ENCODE measurements at places on chromosomes 1 and 21.

- no peak for DNase-seq
Measured at GRCh38 chr1:96080925-96081324, 640.7 kb upstream of the PTBP2 start.

DNA sequence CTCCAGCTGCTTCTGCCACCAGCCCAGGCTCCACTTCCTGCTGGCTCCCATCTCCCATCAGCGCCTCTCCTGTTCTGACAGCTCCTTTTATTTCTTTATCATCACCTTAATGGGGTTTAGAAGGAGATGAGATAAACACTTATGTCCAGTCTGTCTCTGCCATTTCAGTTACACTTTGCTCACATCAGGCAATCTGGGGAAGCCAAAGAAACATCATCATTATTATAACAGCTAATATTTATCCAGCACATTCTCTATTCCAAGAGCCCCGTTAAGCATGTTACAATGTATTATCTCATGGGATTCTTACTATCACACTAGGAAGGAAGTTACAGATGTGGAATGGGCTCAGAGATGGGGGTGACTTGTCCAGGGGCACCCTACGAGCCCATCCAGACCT, 31.2 kb downstream of the DMRTB1 start:
- no peak for DNase-seq

GRCh38 chr1:90114521-90115141, 119.7 kb downstream of the ZNF326 start:
- peak; percentile 57 for DNase-seq

- DNase-seq, result no peak
Measured at GRCh38 chr1:113194846-113195830, 122.1 kb downstream of the LRIG2 start.

DNA sequence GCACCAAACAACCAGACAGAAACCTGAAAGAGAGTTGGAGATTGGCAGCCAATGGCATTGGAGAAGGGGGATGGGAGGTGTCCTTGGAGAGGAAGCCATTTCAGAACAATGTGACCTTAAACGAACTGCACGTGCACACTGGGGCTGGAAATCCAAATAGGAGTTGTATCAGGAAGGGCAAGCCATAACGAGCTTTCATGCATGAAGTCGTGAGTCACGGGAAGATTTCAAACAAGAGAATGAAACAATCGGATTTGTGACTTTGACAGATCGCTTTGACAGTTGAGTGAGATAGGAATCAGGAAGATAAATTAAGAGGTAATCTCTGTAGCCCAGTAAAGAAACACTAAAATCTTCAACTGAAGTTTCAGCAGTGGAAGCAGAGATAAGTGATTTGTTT, 445.8 kb upstream of the ZP4 start:
- no peak for DNase-seq

DNA sequence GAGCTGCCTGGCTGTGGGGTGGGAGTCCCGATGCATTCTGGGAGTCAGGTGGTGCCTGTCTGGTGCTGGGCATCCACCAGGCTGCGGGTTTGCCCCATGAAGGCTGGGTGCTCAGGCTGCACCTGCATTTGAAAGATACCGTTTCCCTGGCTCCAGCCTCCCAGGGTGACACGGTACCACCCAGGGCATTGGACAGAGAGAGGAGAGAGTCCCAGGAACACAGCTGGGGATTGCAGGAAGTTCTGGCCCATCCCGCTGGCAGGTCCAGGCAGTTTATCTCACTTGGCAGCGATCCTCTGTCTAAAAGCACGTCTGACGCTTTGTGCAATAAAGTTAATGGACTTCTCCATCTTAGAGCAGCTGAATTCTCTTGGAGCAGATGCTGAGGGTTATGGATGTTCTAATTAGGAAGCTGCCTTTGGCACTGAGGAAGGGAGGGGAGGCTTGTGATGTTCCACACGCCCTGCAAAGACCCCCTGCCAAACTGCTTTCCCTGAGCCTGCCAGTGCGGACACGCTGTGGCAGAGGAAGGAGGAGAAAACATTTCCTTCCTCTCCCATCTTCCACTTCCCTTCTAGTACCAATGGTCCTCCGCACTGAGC, 246.9 kb downstream of the GRIK3 start:
- no peak for DNase-seq

- peak; percentile 74 for DNase-seq
Measured at GRCh38 chr21:44966135-44967081, 26.6 kb downstream of the SLX9 start.

DNA sequence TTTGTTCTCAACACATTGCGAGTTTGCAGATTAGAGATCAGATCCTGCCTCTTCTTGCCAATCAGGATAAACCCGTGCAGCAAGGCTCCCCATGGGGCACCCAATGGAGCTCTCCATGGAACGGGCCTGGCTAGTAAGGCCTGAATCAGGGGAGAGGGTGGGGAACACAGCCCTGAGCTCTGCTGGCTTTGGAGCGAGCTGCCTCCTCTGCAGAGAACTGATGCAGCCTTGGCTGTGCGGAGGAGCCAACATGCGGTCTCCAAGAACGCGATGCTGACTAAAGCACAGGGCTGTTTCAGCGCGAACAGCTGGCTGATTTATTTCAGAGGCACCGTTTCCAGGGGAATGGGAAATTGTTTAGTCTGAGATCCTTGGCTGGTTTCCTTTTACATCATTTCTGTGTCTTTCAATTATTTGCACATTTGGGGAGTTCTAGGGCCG, 139.7 kb downstream of the TSEN15 start:
- DNase-seq, result no peak

- DNase-seq, result no peak
Measured at GRCh38 chr1:111251570-111251969, 24.1 kb downstream of the CHI3L2 start.
